D341Med (cell line): ENCODE measurements at places on chromosomes 12 and 14.

GRCh38 chr12:127108360-127109215, 1158.4 kb upstream of the TMEM132C start:
- peak; percentile 51 for DNase-seq

GRCh38 chr12:104793285-104793684, 164.8 kb downstream of the SLC41A2 start:
- DNase-seq: no peak

- DNase-seq: no peak
These were observed 148.3 kb downstream of the SAMD4A start for GRCh38 chr14:54715239-54715638.

GRCh38 chr12:22103418-22103817, 57.4 kb downstream of the CMAS start:
- no peak for DNase-seq

DNA sequence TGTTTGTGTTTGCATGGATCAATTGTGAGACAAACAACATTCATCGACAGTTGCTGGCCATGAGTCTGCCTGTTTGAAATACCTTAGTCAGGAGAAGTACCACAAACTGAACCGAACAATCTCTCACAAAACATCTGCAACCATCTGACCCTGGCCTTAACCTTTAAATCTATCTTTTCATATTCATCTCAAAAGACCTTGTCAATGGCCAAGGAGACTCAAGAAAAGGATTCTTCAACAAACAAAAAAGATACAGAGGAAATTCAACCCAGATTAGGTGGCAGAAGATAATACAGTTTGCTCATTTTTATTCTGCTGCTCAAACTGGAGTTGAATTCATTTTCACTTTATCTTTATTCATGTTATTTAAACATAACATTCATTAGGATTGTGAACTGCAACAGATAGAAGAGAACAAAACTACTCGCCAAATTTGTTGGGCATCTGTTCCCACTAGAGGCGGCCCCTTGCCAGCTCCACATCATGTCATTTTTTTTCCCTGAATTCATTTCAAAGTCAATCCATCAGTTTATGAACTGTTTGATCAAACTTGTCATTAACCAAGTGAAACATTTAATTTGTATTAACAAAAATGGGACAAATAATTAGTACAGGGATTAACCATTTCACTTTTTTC, 152.3 kb upstream of the OTX2 start:
- DNase-seq: no peak
